Astrocyte (in vitro differentiated cells and primary cell): ENCODE measurements at places on chromosomes 16 and 17. TPM values are rescaled to one million over a fixed set of nuclear protein-coding genes. Genes with fewer than 3 reads are reported as not detected.

HEATR9 gene
- not detected in 2 replicates for total RNA-seq

MEIOB gene
- total RNA-seq, result 0.16 TPM in 1 of 2 replicates, not detected in the other

CYBA gene
- 236 and 284 TPM in 2 replicates for total RNA-seq

DNAH9 gene
- not detected in 2 replicates for total RNA-seq

MFSD6L gene
- total RNA-seq, result 0.12 TPM in 1 of 2 replicates, not detected in the other

GFAP gene
- 0.22 TPM in 1 of 2 replicates, not detected in the other for total RNA-seq

RRAD gene
- total RNA-seq, result 10.2 and 12.1 TPM in 2 replicates
